ENCODE measurements at places on chromosomes 2 and 18. TPM values are rescaled to one million over a fixed set of nuclear protein-coding genes. Genes with fewer than 3 reads are reported as not detected.

The ABCB11 gene
- total RNA-seq = not detected

The ERICH2 gene
- total RNA-seq = not detected

The DSG1 gene
- not detected for total RNA-seq

The SNTG2 gene
- not detected for total RNA-seq

The RPE gene
- total RNA-seq = 67.6 TPM
